ENCODE measurements at places on chromosomes 1 and 21. TPM values are rescaled to one million over a fixed set of nuclear protein-coding genes. Genes with fewer than 3 reads are reported as not detected.

- no peak for DNase-seq
Measured at GRCh38 chr1:68293122-68293521, 60.8 kb upstream of the WLS start.

GRCh38 chr1:93720956-93721626 is 39.5 kb upstream of the BCAR3 start:
- DNase-seq, result no peak

- no peak for DNase-seq
Measured at GRCh38 chr1:180282401-180283044, 52.5 kb downstream of the LHX4 start.

DNA sequence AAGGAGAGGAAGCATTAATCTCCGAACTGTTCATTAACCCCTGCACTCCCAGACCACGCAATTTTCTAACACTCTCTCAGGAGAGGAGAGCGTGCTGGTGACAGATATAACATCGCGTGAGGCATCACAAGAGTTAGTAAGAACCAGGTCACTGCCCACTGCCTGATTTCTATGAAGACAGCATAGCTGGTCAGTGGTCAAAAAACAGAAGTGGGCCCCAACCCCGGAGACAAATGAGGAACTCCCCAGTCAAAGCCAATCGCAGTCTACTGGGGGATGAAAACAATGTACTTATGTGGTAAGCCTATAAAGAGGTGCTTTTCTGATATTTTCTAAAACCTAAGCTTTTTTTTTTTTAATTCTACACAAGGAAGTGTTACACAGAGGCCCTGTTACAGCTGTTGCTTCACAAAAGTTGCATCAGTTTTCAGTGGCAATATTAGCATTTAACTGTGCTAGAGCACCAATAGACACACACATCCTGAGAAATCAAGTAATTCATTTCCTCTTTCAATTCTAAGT is 231.8 kb upstream of the IRF2BP2 start:
- no peak for DNase-seq

The SLC6A17 gene
- total RNA-seq, result not detected
